ENCODE measurements at places on chromosomes 3 and 15.

DNA sequence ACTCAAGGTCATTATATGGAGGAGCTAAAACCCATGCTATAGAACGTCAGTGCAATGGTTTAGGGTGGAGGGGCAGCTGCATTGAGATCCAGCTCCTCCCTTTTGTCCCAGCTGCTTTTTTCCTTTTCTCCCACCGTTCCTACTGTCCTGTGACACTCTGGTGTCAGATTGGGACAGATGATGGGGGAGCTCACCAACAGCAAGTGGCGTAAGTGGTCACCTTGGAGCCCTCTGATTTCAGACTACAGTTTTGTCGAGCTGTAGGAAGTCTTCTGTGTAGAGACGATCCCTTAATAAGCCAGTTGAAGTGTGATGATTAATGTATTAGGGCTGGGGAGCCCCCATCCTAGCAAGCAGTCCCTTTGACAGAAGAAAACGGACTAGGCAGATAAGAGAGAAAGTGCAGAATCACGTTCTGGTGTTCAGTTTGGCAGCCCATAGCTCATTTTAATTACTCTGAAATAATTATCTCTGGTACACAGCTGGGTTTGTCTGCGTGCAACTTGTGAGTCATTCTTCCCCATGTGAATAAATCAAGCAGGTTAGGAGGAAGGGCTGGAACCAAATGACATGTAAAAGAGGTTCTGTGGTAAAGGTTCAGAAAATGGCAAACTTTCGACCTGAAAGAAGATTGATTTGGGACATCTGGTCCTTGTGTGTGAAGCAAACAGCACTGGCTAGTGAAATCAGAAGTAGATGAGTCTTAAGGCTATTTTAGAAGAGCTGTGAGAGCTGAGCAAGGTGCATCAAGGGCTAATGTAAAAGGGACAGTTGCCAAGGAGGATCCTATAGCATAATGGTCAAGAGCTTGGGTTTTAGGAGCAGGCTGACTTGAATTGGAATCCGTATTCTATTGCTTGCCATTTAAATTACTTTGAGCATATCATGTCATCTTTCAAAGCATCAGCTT lies 241.4 kb downstream of the EDEM1 start:
- DNase-seq = no peak

GRCh38 chr3:110199588-110199943 lies 862.2 kb upstream of the DPPA4 start:
- no peak for DNase-seq

DNA sequence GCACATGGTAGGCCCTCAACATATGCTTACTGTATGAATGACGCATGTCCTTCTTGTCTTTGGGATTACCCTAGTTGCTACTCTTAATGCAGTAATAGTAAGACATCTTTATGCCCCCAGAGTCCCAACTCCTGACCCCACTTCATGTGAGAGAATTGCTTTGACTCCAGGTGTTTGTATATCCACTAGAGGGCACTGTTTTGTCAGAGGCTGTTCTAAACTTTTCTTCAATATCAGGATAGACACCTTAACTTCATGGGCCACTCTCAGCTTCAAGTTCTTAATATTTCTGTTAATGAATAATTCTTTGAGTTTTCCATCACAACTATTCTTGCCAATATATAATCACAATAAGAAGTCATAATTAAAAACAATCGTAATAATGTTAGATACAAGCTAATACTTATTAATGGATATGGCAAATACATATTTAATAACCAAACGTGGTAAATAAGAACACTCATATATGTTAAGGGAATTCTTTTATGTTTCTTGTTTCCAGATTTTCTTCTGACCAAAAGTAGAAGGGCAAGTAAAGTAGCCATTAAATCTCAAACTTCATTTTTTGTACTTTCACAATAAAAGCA lies 337.2 kb upstream of the DNAJC19 start:
- no peak for DNase-seq

DNA sequence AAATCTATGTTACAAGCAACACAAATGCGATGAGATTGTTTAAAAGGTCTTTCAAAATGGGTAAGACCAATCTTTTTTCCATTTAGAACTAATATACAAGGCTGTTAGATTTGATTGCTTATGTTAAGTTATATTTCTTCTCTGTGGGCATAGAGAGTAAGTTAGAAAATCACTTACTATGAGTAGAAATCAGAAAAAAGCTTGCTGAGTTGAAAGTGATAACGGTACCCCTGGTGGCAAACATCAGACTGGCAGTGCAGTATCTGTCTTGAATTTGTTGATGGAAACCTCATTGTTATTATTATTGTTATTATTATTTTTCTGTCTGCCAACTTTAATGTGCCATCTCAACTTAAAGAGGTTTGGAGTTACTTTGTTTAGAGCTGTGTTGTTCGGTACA lies 12.4 kb downstream of the CLDN11 start:
- no peak for DNase-seq

DNA sequence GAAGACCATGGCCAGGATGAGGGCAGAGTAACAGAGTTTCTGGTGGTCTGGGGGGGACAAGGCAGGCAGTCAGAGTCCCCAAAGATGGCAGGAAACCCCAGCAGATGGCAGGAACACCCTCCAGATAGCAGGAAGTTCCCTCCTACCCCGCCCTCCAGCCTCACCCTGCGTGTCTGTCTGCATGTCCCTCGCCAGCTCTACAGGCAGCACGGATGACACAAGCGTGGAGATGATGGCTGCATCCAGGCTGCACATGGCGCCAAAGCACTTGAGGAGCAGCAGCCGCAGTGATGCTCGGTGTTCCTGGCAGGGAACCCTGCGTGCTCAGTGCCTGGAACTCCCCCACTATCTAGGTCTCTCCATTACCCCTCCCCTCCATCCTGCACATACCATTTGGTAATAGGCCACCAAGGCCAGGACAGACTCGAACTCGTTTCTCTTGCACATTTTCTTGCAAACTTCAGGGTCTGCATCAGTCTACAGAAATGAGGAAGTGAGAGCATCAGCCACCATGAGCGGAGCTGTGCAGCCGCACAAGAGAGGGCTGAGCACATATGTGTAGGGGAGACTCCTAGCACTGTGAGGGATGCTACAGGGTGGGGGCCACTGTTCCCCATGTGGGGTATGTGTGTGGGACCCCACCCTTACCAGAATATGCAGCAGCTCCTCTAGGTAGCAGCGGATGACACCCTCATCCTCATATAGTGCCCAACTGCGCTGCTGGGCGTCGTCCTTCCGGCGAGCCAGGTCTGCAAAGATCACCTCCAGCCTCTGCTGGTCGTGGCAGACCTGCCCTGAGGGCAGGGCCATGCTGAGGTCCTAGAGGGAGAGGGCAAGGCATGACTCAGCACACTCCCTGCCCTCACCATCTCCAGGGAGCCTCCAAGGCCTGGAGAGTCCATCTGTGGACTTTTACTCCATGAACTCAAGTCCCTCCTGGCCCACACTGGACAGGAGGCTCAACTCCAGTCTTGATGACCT lies 6.0 kb downstream of the NCKIPSD start:
- DNase-seq = no peak

- DNase-seq = no peak
Observed at GRCh38 chr15:55281517-55282228, 7.9 kb downstream of the RAB27A start.

GRCh38 chr3:140199008-140199407 lies 264.0 kb downstream of the CLSTN2 start:
- no peak for DNase-seq

GRCh38 chr3:15703346-15703745 lies 94.4 kb downstream of the ANKRD28 start:
- DNase-seq = no peak

DNA sequence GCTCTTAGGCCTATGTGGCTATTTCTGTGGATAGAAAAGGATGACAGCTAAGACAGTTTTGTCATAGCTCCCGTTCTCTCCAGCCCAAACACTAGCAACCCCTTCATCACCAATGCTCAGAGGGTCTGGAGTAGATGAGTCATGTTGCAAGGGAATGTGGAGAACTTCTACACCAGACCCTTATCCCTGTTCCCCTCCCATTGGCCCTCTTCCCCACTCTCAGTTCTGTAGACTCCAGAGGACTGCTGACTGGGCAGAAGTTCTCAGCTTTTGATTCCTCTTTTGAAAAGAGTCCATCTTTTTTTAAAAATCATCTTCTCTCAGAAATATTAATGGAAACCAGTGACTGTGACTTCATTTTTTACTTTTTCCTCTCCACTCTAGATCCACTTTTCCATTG lies 2.4 kb upstream of the MYZAP start:
- DNase-seq = no peak

- DNase-seq = no peak
Observed at GRCh38 chr15:78223396-78224022, 10.9 kb downstream of the ACSBG1 start.

DNA sequence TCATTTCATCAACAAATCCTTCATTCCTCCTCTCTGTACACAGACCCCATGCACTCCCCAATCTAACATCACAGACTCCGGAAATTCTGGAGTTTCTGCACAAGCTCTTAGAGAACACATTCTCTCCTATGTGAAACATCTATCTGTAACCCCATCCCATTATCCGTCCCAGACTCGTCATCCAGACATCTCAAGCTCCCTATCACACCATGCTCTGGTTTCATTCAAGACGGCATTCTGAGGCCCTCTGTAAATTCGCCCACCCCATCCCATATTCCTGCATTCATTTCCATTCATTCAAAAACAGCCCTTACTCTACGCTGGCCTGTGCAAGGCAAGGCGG lies 575 bp downstream of the LEO1 start:
- DNase-seq = no peak

DNA sequence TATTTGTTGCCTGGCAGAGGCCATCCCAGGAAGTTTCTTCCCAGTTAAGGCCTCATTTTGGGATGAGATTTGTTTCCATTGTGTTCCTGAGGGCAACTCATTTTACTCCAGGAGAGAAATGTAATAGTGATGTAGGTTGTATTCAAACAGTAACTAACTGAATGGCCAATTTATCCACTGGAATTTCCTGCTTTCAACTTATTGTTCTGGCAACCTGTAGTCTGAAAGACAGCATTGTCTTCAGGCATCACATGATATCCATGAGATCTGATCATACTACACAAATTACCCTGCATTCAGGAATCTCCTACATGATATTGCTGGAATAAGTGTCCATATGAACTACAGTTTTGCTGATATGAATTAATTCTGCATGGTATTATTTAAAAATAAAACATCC lies 79.5 kb upstream of the FGF7 start:
- no peak for DNase-seq

- DNase-seq = no peak
Observed at GRCh38 chr15:67777773-67778172, 47.5 kb upstream of the SKOR1 start.

DNA sequence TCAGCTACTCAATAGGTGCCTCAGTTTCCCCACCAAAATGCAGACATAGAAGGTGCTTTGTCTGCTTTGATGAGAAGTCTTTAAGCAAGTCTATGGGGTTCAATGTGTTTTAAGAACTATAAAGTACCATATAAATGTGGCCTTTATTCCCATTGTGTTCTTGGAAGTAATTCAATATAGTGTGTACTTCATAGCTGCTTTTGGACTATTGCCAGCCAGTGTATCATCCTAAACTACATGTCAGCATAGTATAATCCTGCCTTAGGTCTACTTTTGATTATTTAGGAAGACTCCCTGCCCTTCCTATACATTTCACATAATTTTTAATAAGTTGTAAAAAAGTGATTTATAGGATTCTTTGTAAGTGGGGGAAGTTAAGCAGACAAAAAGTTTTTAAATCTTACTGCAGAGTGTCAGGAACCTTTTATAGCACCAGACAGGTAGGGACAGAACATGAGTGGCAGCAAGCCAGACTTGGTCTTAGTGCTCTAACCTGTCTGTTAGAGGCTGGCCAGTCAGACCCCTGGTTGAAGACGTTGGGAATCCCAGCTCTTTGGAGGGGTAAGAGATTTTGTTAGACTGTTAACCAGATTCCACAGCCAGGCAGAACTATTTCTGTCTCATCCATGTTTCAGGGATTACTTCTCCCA lies 48.4 kb downstream of the MLH1 start:
- DNase-seq = no peak

- no peak for DNase-seq
Observed at GRCh38 chr3:192831111-192831644, 86.5 kb downstream of the MB21D2 start.

DNA sequence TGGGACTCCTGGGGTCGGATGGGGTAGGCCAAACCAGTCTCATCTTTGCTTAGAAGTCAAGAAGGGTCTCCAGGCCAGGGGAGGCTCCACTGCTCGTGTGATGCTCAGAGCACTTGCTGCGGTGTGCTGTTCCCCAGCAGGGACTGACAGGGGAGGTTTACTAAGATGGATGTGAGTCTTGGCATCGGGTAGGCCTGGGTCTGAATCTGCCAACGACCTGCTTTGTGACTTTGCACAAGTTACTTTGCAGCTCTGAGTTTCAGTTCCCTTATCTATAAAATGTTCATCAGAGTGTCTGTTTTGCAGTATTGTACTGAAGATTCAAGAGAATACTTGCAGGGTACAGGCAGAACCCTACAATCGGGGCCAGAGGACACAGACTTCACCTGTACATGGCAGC lies 17.3 kb upstream of the CDCP1 start:
- no peak for DNase-seq

GRCh38 chr3:187236962-187237361 lies 39.7 kb downstream of the RTP1 start:
- no peak for DNase-seq

DNA sequence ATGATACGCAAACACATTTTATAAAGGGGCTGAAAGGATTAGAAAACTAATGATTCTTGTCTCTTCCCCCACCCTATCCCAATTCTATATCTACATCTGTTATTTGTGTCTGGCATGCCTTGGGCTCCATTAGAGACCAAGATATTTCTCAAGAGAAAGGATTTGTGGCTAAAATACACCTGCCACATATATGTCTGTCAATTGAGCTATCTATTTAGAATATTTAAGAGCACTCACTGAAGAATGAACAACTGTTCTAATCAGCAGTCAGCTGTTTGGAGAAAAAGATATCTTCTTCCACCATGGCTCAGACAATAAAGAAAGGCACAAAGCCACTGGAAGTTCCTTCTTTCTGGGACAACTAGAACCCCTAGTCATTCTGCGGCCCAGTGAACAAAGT lies 61.7 kb upstream of the LRRN1 start:
- DNase-seq = no peak

- no peak for DNase-seq
Observed at GRCh38 chr3:64586952-64587351, 100.8 kb downstream of the ADAMTS9 start.

- no peak for DNase-seq
Observed at GRCh38 chr15:29270169-29270955, 740 bp upstream of the NSMCE3 start.

GRCh38 chr3:171895291-171895690 lies 52.1 kb downstream of the TMEM212 start:
- no peak for DNase-seq

GRCh38 chr3:24389108-24390090 lies 105.3 kb downstream of the THRB start:
- DNase-seq = no peak

DNA sequence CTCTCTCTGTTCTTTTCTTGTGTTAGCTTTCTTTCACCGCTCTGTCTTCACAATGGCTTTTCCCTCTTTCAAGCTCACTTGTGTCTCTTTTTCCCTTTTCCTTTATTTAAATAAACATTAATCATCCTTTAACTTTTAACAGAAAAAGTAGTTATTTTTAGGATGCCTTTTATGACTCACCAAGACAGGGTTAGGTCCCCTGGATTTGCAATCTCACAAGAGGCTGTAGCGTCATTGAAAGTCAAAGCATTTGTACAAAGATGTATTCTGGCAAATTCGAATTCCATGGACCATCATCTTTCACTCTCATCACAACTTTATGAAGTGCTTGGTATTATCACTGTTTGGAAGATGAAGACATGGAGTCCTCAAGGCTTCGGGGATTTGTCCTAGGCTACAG lies 34.8 kb upstream of the MCTP2 start:
- no peak for DNase-seq

All from activated CD4-positive, alpha-beta T cell treated with anti-CD3 and anti-CD28 coated beads for 4 hours (primary cell).